Activated CD8-positive, alpha-beta memory T cell treated with anti-CD3 and anti-CD28 coated beads, Interleukin-2, amount 50 U/mL, for 4 hours (primary cell): ENCODE measurements at places on chromosomes 13 and 19.

DNA sequence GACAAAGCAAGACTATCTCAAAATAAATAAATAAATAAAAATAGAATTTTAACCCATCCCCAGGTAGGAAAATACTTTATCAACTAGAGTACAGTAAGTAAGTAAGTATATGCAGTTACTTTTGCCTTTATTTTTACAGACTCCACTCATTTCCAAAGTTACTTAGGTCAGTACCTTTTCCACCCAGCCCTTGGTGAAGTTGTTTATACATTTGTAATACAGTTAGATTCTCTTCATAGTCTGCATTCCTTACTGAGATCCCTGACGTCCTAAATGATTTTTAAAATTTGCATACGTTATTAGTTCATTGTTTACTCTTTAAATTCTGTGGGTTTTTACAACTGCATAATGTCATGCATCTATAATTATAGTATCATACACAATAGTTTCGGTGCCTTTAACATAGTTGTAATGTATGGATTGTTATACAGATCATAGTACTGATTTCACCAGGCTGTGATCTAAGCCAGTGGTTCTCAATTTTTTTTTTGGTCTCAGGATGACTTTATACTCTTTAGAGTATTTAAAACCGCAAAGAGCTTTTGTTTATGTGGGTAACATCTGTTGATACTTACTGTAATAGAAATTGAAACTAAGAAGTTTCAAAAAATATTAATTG lies 10.4 kb downstream of the SETDB2 start:
- no peak for DNase-seq

DNA sequence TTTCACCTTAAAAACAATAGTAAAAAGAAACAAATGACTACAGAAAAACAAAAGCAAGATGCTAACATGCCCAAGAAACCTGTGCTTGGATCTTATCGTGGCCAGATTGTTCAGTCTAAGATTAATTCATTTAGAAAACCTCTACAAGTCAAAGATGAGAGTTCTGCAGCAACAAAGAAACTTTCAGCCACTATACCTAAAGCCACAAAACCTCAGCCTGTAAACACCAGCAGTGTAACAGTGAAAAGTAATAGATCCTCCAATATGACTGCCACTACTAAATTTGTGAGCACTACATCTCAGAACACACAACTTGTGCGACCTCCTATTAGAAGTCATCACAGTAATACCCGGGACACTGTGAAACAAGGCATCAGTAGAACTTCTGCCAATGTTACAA lies 6.0 kb downstream of the CKAP2 start:
- DNase-seq = no peak

DNA sequence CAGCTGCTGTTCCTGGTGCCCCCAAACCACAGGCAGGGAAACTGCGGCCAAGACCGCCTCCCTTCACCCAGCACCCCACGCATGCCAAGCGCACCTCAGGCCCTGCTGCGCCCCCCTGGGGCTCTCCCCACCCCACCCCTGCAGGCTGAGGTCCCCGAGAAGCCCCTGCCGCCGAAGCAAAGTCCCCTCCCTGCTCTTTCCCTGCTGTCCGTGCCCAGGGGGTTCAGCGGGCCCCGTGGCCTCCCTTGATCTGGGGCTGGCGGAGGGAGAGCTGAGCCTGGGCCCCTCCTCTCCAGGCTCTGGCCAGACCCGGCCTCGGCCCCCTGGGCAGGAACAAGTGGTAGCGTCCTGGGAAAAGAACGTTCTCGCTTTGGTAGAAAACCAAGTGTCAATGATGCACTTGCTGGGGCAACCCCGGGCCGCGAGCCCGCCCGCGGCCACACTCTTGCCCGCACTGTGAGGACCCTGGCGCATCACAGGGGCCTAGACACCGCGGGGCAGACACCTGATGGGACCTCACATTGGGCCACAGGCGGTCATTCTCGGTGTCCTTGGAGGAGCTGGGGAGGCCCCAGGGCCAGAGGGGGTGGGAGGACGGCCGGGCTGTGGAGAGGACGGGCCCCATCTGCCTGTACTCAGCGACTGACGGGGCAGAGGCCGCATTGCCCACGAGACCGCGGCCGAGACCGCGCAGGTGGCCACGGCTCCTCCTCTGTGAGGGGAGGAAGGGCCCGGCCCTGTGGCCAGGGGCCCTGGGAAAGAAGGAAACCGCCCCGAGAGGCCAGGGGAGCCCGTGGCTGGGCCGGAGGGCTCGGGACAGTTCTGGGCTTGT lies 29.0 kb downstream of the GPX4 start:
- DNase-seq = no peak

DNA sequence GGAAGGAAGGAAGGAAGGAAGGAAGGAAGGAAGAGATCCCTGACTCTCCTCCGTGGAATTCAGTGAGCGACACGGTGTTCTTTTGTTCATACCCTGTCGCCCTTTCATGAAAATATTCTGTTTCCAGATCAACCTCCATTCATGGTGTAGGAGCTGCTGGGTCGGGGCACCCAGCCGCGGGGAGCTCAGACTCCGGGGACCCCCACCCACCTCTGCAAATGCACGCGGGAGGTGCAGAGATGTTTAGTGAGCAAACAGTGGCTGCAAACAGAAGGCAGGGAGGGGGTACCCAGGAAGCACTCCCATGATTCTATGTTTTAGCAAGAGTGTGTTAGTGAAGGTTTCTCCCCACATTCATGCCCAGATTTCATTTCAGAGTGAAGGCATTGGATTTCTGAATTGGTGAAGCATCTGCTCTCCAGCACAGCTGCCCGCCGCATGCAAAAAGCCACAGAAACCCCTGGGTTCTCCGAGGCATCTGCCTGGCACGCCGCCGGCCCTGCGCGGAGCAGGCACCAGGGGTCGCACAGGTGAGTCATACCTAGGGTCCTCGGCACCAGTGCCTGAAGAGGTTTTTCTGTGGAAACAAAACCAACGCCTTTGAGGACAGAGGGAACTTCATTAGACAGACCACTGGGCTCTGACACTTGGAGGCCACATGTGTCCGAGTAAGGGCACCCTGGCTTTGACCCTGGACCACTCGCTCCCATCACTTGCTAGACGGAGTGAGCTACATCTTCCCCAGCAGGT lies 80.6 kb downstream of the ZNF557 start:
- DNase-seq = no peak

DNA sequence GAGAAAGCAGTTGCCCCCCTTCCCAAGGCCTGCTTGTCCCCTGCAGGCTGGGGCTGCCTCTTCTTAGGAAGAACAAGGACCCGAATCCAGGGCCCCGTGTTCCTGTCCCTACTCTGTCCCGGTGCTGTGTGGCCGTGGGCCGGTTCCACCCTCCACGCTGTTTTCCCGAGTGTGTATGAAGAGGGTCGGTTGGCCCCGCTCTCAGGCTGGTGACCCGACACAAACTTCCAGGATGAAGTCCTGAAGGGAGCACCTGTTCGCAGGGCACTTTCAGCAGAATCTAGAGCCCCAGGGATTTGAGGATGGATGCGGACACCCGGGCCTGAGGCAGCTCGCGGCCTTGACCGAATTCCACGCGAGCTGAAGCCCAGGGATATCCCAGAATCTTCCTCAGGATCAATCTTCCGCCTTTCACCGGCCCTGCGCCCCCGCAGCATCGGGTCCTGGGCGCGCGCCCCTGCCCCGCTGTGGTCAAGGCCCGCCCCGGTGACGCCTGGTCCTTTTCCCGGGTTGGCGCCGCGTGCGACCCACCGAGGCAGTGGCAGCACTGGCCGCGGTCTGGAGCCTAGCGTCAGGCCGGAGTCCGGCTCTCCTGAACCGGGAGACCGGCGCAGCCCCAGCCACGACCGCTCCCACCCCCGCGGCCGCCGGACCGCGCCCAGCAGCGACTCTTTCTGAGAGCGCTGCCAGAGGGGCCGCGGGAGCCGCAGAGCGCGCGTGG lies 528 bp upstream of the CHST8 start:
- DNase-seq = no peak

- no peak for DNase-seq
Observed at GRCh38 chr13:73922493-73923393, 211.5 kb downstream of the KLF12 start.

- no peak for DNase-seq
Observed at GRCh38 chr19:46478356-46478986, 7.1 kb upstream of the PNMA8A start.

DNA sequence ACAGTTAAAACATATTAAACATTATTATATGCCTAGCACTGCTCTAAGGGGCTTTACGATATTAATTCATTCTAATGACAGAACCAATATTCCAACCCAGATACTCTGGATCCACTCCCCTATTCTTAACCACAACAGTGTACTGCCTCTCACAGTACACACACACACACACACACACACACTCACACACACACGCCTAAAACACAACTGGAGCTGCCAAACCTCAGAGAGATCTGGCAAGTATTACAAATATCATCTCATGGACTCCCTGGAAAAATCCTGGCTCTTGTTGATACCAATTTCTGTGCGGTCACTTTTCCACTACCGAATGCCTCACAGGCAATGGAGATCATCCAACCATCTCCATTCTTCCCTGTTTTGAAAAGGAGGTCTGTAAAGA lies 1.3 kb downstream of the ZNF780A start:
- no peak for DNase-seq

DNA sequence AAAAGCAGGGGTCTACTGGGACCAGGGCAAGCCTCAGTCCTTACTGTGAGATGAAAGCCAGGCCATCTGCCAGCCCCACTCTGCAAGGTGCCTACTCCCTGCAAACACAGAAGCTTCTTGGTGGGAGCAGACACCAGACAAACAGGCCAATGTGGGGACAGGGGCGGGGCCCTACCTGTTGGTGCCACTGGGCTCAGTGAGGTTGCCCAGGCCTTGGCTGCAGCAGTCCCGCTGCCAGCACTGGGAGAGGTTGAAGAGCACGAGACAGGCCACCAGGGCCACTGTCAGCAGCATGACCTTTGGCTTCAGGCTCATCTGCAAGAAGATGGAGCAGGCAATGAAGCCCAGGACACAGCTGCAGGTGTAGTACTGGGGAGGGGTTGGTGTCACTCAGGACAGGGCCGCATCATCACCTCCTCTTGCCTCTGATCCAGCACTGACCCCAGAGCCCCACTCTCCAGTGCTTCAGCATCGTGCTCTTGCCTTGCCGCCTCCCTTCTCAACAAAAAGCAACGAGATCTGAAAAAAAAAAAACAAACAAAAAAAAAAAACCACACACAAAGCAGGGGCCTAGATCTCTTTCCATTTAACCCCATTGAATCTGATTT lies 72.6 kb downstream of the NBEA start:
- no peak for DNase-seq
